ENCODE measurements at places on chromosomes 13 and 19. TPM values are rescaled to one million over a fixed set of nuclear protein-coding genes. Genes with fewer than 3 reads are reported as not detected.

DNA sequence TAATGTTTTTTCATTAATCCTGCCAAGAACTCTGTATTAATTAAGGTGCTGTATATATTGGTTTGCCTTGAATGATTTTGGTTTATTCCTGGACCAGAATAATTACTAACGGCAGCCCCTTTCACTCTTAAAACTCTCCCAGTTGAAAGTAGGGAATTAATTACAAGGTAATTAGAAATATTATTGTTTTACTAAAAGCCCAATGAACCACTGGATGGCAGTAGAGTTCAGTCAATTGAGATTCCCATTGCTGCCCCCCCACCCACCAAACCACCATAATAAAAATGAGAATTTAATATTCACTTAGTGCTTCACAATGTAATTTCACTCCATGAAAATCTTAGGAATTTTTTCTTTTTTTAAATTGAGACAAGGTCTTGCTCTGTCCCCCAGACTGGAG lies 13.7 kb downstream of the WBP4 start:
- H3K27me3 ChIP-seq, result no peaks in the 10 kb centered on the region
- H3K36me3 ChIP-seq, result peaks cover 47% of the 10 kb centered on the region
- no peak overlapping the region for H3K27ac ChIP-seq
- no peak for DNase-seq

- DNase-seq, result peak; percentile 94
- H3K27ac ChIP-seq, result no peak overlapping the region
- H3K27me3 ChIP-seq, result peaks cover 4% of the 10 kb centered on the region
- H3K4me3 ChIP-seq, result peak overlapping the region; percentile 55
- H3K36me3 ChIP-seq, result no peaks in the 10 kb centered on the region
Measured at GRCh38 chr19:3721131-3721886, 13.1 kb downstream of the TJP3 start.

DNA sequence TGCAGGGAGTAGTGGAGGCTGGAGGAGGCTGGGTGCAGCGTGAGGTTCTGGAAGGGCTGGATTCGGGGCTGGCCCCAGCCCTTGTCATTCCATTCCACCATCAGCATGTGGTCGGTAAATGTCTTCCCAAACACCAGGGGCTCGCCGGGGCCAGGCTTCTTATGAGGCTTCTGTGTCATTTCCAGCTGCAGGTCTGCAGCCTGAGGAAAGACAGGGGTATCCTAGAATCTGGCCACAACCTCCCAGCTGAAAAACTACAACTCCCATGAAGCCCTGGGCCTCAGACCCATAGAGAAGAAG lies 4.4 kb downstream of the BCAT2 start:
- H3K27ac ChIP-seq, result no peak overlapping the region
- peak; percentile 50 for DNase-seq
- no peaks in the 10 kb centered on the region for H3K27me3 ChIP-seq
- H3K4me3 ChIP-seq, result no peak overlapping the region

DNA sequence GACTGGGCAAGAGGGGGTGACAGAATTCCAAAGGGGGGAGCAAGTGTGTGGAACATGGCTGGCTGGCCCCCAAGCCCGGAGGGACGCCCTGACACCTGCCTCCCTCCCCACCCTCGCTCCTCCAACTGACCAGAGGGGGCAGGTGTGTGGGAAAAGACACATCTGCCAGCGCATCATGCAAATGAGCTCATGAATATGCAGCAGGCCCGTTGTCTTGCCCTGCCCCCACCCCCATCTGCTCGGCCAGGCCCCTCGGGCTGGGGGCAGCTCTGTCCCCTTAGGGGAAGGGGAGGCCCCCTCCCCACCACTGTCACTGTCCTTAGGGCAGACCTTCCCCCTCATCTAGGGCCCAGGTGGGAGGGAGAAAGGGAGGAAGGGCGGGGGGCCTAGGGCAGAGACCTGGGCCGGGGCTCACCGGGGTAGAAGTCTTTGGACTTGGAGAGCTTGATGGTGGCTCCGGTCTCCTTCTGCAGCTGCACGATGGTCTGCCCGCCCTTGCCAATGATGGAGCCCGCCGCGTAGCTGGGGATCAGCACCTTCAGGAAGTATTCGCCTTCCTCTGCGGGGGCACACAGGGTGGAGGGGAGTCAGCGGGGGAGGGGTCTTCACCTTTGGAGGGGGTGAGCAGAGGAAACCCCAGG lies 12.9 kb downstream of the NOVA2 start:
- DNase-seq, result no peak
- no peaks in the 10 kb centered on the region for H3K4me1 ChIP-seq
- no peaks in the 10 kb centered on the region for H3K36me3 ChIP-seq

GRCh38 chr13:113946409-113947181 lies 27.3 kb downstream of the C13orf46 start:
- no peaks in the 10 kb centered on the region for H3K4me1 ChIP-seq
- H3K27me3 ChIP-seq, result no peaks in the 10 kb centered on the region
- DNase-seq, result no peak
- H3K4me3 ChIP-seq, result no peak overlapping the region
- H3K36me3 ChIP-seq, result no peaks in the 10 kb centered on the region
- H3K27ac ChIP-seq, result no peak overlapping the region

DNA sequence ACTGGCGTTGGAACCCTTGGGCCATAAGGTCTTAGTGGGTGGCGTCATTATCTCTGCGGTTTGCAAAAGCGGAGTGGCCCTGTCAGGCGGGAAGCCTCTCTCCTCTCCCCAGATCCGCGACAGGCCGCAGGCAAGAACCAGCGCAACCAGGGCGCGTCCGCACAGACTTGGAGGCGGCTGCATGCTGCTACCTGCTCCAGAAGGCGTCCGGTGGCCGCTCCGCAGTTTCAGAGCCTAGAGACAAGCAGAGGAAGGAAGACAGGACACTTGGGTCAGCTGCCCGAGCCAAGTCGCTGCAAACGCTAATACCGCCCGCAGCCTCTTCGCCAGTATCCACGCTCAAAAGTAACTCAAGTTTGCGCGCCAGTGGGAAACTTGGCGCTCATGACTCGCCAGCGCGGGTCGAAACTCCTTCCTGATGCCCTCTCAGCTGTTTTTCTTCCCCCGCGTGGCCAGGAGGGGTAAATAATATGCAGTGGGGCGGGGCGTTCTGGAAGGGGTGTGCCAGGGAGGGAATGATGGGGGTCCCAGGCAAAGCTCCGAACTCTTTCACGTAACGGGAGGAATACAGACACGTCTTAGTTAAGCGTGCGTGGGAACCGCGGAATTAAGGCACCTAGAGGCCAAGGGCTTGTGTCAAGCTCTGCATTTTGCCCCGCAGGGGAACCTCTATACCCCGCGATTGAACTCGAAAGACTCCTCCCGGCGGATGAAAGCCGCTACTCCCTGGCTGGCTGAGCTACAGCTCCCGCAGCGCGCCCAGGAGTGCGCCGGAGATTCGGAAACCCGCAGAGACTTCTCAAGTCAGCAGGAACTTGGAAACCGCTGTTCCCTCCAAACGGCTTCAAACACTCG lies at the start of gene EDNRB:
Gene EDNRB, minus strand, starts transcription at position 441 of the 855 bp plus-strand sequence. Its CDS starts 258 bp downstream, at position 183.
- H3K4me3 ChIP-seq, result peak within 1 kb of the TSS; percentile 7
- no peaks in the 10 kb centered on the region for H3K4me1 ChIP-seq
- H3K36me3 ChIP-seq, result no peaks in the 10 kb centered on the region
- DNase-seq, result peak; percentile 11
- H3K27me3 ChIP-seq, result peaks cover 18% of the 10 kb centered on the region

DNA sequence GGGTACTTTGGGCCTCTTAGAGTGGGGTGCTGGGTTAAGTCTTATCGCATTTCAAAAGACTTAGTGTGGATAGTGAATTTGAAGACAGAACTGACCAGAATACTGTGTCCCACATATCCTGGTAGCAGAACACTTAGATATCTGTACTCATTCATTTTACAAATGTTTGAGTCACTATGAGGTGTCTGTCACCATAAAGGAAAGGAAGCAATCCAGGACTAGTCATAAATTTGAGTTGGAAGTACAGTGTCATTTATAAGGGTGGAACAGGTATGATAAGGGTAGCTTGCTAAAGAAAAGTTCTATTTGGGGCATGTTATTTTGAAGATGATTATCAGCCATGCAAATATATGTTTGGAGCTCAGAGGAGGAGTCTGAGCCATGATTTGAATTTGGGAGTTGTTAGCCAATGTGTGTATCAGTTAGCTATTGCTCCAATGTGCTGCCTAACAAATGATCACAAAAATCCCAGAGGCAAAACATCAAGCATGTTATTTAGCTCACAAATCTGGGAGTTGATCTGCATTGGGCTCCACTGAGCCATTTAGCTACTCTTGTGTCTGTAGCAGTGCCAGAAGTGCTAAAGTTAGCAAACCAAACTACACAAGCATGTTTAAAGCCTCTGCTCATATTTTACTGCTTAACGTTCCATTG lies 20.3 kb downstream of the ZNF699 start:
- H3K4me1 ChIP-seq, result no peaks in the 10 kb centered on the region
- no peaks in the 10 kb centered on the region for H3K27me3 ChIP-seq
- peaks cover 52% of the 10 kb centered on the region for H3K36me3 ChIP-seq
- H3K4me3 ChIP-seq, result no peak overlapping the region
- DNase-seq, result no peak
- H3K27ac ChIP-seq, result no peak overlapping the region

DNA sequence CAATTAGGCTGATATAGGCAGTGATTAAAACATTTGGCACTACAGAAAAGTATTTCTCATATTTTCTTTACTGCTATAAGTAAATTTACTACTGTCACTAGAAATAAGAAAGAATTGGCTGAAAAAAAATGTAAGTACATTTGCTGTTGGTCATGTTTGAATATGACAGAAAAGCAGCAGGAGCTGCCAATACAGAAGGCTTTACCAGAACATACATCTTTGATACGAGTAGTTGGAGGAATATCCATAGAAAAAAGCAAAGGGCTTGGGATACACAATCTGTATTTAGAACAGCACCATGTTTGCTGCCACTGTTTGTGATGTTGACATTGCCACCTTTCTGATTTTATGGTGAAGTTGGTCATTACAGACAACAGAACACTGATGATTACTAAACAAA lies 21.6 kb downstream of the PCDH9 start:
- DNase-seq, result no peak
- H3K27ac ChIP-seq, result no peak overlapping the region
- no peak overlapping the region for H3K4me3 ChIP-seq
- no peaks in the 10 kb centered on the region for H3K4me1 ChIP-seq

- no peak overlapping the region for H3K4me3 ChIP-seq
- no peaks in the 10 kb centered on the region for H3K36me3 ChIP-seq
- peaks cover 9% of the 10 kb centered on the region for H3K4me1 ChIP-seq
- H3K27me3 ChIP-seq, result peaks cover 6% of the 10 kb centered on the region
- no peak for DNase-seq
- no peak overlapping the region for H3K27ac ChIP-seq
Measured at GRCh38 chr13:39910041-39910440, 254.6 kb downstream of the COG6 start.

DNA sequence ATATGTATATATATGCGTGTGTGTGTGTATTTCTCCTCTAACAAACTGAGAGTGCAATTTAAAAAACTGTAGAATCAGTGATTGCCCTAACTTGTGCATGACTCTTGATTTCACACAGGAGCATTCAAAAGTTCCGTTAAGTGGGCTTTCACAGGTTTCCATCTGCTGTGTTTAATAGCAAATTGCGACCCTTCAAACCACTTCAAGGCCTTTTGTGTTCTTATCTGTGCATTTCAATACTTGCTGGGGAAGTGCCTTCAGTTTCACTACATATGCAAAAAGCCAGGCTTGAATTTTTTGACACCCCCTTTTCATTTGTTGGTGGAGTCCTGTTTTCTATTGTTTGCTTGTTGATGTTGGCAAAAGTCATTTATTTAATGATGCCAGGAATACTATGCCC lies 158.0 kb downstream of the TM9SF2 start:
- H3K36me3 ChIP-seq, result no peaks in the 10 kb centered on the region
- H3K4me3 ChIP-seq, result no peak overlapping the region
- H3K27ac ChIP-seq, result no peak overlapping the region
- H3K4me1 ChIP-seq, result peaks cover 45% of the 10 kb centered on the region

- DNase-seq, result peak; percentile 58
- no peaks in the 10 kb centered on the region for H3K27me3 ChIP-seq
- H3K4me1 ChIP-seq, result peaks cover 32% of the 10 kb centered on the region
- H3K4me3 ChIP-seq, result no peak overlapping the region
- peaks cover 38% of the 10 kb centered on the region for H3K36me3 ChIP-seq
- H3K27ac ChIP-seq, result peak overlapping the region; percentile 88
Measured at GRCh38 chr19:51354742-51355148, 11.4 kb downstream of the ETFB start.

GRCh38 chr19:722553-723101 lies 13.9 kb downstream of the PALM start:
- no peak overlapping the region for H3K4me3 ChIP-seq
- H3K27ac ChIP-seq, result no peak overlapping the region
- peaks cover 22% of the 10 kb centered on the region for H3K27me3 ChIP-seq
- DNase-seq, result no peak

DNA sequence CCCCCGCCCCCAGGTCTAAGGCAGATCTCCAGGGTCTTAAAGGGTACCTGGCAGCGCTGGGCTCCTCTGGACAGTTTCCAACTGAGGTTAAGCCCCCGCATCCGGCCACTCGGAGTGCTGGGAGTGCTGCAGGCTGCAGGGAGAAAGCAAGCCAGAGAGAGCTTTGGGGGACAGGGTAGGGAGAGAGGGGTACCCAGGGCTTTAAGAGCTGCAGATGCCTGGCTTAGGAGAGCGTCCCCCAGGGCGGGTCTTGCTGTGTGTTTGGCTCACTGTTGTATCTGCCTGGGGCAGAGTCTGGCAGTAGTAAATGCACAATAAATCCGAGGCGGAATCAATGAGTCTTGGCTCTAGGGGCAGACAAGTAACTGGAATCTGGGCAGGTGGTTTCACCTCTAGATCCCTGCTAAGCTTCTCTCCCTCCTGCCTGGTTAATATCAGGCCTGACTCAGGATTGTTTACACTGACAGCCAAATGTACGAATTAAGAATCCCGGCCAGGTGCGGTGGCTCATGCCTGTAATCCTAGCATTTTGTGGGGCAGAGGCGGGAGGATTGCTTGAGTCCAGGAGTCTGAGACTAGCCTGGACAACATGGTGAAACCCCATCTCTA lies 798 bp upstream of the COX6B2 start:
- no peaks in the 10 kb centered on the region for H3K36me3 ChIP-seq
- no peak overlapping the region for H3K27ac ChIP-seq
- H3K4me1 ChIP-seq, result peaks cover 13% of the 10 kb centered on the region
- DNase-seq, result no peak
- peaks cover 45% of the 10 kb centered on the region for H3K27me3 ChIP-seq

- no peaks in the 10 kb centered on the region for H3K4me1 ChIP-seq
- DNase-seq, result no peak
- no peak overlapping the region for H3K27ac ChIP-seq
- peaks cover 14% of the 10 kb centered on the region for H3K27me3 ChIP-seq
- no peak overlapping the region for H3K4me3 ChIP-seq
Measured at GRCh38 chr13:78562237-78562889, 41.0 kb downstream of the POU4F1 start.

- no peaks in the 10 kb centered on the region for H3K4me1 ChIP-seq
- H3K4me3 ChIP-seq, result no peak overlapping the region
- no peaks in the 10 kb centered on the region for H3K36me3 ChIP-seq
- no peak overlapping the region for H3K27ac ChIP-seq
- peaks cover 12% of the 10 kb centered on the region for H3K27me3 ChIP-seq
Measured at GRCh38 chr13:100980171-100980570, 305.6 kb upstream of the TMTC4 start.

- H3K36me3 ChIP-seq, result peaks cover 54% of the 10 kb centered on the region
- no peak overlapping the region for H3K27ac ChIP-seq
- H3K27me3 ChIP-seq, result no peaks in the 10 kb centered on the region
- no peak overlapping the region for H3K4me3 ChIP-seq
Measured at GRCh38 chr19:43847246-43847645, 20.1 kb downstream of the ZNF283 start.

- H3K4me1 ChIP-seq, result no peaks in the 10 kb centered on the region
- DNase-seq, result no peak
- H3K27me3 ChIP-seq, result no peaks in the 10 kb centered on the region
- no peak overlapping the region for H3K4me3 ChIP-seq
- no peaks in the 10 kb centered on the region for H3K36me3 ChIP-seq
Measured at GRCh38 chr13:80276371-80277289, 64.3 kb downstream of the SPRY2 start.

The C5AR1 gene
- 0.48 TPM for total RNA-seq

The HAUS5 gene
- 36.6 TPM for total RNA-seq

The KRTDAP gene
- not detected for total RNA-seq

The SLITRK5 gene
- total RNA-seq, result under 0.01 TPM

The ZNF730 gene
- 0.51 TPM for total RNA-seq

The MCF2L gene
- 7.1 TPM for total RNA-seq

The CALR3 gene
- not detected for total RNA-seq
